ENCODE measurements at places on chromosomes 12 and 14.

- no peak for DNase-seq
These were observed 24.1 kb upstream of the UBC start for GRCh38 chr12:124938587-124938986.

- no peak for DNase-seq
These were observed 289.1 kb downstream of the CACNA1C start for GRCh38 chr12:2341871-2342270.

GRCh38 chr14:89125216-89125615 lies 291.8 kb downstream of the FOXN3 start:
- DNase-seq = no peak

- DNase-seq = no peak
These were observed 347.9 kb downstream of the BCAT1 start for GRCh38 chr12:24600996-24601395.

GRCh38 chr12:130192642-130193345 lies 30.5 kb downstream of the FZD10 start:
- DNase-seq = no peak

DNA sequence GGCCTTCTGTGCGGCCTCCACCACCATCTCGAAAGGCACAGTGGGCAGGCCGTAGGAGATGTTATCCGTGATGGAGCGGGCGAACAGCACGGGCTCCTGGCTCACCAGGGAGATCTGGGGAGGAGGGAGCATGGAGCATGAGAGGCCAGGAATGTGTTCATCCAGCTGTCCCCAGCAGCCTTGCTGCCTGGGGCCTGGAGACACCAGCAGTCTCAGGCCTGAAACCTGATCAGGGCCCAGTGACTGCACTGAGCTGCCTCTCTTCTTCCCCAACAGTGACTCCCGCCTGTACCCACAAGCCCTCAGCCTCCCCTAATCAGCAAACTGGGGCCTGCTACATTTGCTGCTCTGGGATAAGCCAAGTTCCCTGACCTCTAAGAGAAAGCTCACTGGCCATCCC lies 30.9 kb downstream of the ABCB9 start:
- DNase-seq = no peak

DNA sequence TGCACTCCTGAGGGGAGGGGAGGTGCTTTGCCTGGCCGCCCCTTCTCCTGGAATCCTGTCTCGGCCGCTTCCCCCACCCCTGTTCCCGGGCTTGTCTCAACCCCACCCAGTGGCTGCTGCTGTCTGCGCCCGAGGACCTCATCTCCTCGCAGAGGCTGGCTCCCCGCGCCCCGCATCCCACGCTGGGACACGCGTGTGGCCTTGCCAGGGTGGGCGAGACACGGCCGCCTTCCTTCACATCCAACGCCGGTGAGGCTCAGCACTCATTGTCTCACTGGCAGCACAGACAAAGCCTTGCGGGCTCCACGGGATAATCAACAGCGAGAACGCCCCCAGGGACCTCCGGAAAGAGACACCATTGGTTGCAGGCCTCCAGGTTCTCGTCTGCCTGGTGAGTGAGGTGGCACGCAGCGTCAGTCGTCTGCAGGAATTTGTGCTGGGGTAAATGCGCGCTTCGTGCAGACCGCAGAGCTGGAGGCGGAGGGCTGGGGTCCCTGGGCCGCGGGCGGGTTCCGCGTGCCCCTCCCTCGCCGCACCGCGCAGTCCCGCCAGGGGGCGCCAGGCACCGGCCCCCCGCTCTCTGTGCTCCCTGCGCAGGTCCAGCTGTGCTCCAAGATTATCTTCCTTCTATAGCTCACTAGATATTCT lies 26.8 kb downstream of the CCDC177 start:
- no peak for DNase-seq

- no peak for DNase-seq
These were observed 16.2 kb downstream of the TPH2 start for GRCh38 chr12:71954861-71955260.

DNA sequence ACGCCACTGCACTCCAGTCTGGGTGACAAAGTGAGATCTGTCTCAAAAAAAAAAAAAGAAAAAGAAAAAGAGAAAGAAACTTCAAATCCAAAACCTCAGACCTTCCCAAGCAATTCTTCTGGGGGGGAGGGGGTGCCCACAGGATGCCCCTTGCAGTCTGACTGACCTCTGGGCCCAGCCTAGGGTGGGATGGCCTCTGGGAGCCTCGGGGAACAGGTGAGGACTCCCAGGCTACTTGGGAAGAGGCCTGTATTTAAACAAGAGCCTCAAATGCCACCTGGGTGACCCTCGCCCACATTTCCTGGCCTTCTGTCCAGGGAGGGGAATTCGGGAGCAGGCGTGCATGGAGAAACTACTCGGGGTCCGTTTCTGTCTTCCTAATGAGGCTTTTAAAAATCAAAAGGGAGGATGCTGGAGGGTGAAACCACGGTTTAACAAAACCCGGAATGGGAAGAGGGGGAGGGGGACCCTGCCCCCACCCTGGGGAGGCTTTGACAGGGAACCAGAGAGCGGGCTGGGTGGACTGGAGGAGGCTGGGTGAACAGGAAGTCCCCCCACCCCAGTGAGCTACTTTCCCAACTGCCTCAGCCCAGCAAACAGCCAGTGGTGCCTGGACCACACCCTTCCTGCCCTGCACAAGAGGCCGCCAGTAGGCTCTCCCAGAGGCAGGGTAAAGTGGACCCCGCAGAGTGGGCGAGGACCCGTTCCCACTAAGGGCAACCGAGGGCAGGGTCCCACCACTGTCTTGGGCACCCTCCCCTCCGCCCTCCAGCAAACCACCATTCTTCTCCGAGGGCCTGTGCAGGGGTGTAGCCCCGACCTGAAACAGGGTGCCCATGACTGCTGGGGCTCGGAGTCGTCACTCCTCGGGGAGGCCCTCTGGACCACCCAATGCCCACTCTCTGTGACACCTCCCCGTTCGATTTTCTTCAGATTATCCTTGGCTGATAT lies 1.5 kb upstream of the FBRSL1 start:
- DNase-seq = peak; percentile 9

DNA sequence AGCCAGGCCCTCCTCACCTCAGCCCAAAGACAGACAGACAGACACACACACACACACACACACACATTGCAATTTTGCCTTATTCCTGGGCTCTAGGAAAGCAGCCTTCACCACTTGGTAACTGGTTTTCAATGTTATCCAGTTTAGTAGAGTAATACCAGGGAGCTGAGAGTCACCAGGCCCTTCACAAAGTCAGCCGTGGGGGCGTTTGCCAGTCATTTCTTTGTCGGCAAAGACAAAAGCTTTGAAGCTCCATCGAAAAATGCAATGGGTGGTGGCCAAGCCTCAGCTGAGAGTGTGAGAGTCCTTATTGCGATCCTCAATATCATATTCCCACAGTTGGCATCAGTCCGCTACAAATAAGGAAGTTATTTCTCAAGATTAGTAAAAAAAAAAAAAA lies 8.1 kb upstream of the KCNA5 start:
- DNase-seq = no peak

DNA sequence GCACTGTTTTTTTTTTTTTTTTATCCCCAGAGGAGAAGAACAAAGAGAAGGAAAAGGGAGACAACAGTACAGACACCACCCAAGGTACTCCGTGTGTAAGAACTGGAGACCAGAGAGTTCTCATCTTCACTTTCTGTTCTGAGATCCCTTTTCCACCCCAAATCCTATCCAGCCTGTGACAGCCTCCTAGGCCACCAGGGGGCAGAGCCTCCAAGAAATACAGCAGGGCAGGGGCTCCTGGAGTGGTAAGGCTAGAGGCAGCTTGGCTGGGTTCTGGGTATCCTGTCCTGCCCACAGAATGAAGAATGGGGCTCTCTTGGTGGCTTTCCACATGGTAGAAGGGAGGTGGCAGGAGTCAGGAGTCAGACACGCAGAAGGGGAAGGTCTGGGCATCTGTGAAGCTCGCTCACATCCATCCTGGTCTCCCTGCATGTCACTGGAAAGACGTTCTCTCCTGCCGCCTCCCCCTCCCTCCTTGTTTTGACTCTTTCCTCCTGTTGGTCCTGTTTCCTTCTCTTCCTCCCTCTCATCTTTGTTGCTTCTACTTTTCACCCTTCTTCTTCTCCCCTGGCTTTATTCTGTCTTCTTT lies 12.0 kb downstream of the CLSTN3 start:
- DNase-seq = peak; percentile 46

DNA sequence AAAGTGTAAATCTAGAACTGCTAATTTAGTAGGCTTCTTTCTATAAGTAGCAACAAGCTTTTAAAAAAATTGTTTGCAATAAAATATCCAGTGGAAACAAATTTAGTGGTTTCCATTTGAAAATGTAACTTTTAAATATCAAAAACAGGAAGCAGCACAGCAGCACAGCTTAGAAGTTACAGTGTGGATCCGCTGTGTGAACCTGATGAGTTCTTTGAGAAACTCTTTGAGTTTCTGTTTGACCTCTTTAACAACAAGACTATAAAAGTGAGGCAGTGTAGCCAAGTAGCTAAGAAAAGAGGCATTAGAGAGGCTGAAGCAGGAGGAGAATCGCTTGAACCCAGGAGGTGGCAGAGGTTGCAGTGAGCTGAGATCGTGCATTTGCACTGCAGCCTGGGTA lies 178.3 kb downstream of the NAV3 start:
- DNase-seq = no peak

- DNase-seq = no peak
These were observed 929 bp upstream of the UBE2N start for GRCh38 chr12:93442411-93443340.

DNA sequence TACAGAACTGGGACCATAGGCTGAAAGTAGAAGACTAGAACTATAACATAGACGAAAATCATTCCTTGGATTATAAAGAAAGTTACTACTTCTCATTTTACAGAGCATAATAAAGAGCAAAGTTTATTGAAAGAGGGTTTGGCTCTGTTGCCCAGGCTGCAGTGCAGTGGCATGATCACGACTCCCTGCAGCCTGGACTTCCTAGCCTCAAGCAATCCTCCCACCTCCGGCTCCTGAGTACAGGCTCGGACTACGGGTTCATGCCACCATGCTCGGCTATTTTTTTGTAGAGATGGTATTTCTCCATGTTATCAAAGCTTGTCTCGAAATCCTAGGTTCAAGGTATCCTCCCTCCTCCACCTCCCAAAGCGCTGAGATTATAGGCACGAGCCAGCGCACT lies 190.1 kb upstream of the FOXG1 start:
- no peak for DNase-seq

- peak; percentile 29 for DNase-seq
These were observed 33.7 kb downstream of the FGFR1OP2 start for GRCh38 chr12:26971963-26972362.
